NCI-H1048 (cell line): ENCODE measurements at places on chromosomes 1 and 21.

GRCh38 chr1:60757485-60757884 is 324.9 kb upstream of the NFIA start:
- DNase-seq: no peak

- no peak for DNase-seq
These were observed 4.9 kb upstream of the OMA1 start for GRCh38 chr1:58551186-58552140.

DNA sequence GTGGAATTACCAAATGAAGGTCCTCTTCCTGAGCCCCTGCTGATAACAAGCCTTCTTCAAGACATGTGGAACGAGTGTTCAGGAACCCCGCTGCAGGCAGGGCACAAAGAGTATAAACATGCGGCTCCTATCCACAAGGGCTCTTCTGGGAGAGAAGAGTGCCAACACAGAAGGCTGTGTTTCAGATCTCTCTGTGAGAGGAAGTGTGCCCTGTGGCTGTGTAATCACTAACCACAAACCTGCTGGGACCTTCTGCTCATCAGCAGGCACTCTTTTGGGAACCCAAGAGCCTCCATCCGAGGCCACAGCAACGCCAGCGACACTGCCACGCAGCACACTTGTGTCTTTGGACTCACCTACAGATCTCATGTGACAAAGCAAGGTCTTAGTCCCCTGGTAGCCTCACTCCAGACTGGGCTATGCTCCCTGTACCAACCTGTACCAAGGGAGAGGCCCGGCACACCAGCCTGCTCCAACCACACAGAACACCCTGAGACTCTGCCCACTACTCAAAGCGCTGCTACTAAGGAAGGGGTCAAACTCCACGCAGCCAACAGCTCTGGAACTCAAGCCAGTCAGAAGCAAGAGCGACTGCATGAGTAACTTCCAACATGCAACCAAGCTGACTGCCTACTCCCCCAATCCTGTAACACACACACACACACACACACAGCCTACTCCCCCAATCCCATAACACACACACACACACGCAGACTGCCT is 7.8 kb downstream of the PTTG1IP start:
- no peak for DNase-seq

- DNase-seq: no peak
These were observed 6.1 kb downstream of the TNFRSF25 start for GRCh38 chr1:6459850-6460265.

DNA sequence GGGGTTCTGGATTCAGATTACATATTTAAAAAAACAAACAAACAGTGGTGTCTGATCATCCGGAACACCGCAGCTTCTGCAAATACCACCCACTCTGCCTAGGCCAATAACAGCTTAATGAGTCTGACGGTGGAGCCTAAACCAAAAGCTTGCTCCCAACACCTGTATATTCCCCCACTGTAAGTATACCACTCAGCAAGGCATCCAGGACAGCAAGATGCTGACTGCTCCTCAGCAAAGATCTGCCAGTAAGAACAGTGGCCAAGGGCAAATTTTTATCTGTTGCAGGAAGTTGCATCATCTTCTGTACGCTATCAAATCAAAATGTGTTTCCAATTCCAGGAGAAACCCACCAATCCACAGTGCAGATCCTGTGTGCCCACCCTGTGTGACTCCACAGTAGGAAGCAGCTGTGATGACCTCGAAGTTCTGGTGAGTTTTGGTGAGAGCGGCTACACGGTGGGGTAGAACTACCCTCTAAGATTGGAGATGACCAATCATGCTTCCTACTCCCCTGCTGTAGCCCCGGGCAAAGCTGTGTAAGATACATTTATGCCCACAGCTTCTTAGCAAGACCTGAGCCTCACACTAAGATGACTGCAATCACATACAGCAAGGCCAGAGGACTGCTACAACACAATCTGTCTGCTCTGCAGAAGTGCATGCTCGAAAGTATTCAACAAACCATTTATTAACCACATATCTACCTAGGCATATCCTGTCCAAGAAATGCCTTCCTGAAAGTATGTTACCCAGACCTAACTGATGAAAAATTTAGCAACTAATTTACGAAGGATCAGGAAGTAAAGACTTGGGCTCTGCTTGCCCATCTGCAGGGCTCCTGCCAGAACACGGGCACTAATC is 30.5 kb downstream of the SIPA1L2 start:
- no peak for DNase-seq

GRCh38 chr1:22197644-22198043 is 54.7 kb upstream of the WNT4 start:
- DNase-seq: no peak

DNA sequence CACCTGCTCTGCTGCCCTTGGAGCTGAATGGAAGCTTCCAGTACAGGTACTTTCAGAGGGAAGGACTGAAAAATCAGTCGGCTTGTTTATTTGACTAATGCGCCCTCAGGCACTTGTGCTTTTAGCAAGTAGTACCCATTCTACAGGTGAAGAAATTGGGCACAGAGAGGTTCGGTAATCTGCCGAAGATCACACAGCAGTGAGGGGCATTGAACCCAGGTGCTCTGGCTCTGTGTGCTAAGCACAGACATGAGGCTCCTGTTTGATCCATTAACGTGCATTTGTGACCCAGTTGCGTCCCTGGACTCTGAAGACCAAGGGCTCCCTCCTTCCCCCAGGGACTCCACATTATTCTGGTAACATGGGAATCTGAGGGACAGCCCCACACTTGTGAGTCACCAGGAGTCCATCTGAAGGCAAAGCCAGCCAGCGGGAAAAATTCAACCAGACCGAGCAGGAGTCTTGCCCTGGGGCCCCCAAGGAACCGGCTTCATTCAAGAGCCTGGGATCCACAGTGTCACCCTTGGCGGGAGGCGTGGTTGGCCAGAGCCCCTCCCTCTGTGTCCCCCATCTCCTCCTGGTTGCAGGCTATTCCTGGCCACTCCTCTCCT is 192.4 kb upstream of the ARHGEF16 start:
- DNase-seq: no peak

GRCh38 chr1:97262842-97263241 is 541.3 kb downstream of the PTBP2 start:
- DNase-seq: no peak

GRCh38 chr1:230710543-230710904 is 3.4 kb downstream of the AGT start:
- DNase-seq: no peak

- no peak for DNase-seq
These were observed 33.3 kb upstream of the COL18A1 start for GRCh38 chr21:45371655-45372054.

- no peak for DNase-seq
These were observed 543 bp upstream of the MARK1 start for GRCh38 chr1:220527279-220527907.

GRCh38 chr21:43728467-43729390 is 9.8 kb downstream of the PDXK start:
- peak; percentile 53 for DNase-seq

- no peak for DNase-seq
These were observed 12.9 kb upstream of the NES start for GRCh38 chr1:156689953-156690674.

DNA sequence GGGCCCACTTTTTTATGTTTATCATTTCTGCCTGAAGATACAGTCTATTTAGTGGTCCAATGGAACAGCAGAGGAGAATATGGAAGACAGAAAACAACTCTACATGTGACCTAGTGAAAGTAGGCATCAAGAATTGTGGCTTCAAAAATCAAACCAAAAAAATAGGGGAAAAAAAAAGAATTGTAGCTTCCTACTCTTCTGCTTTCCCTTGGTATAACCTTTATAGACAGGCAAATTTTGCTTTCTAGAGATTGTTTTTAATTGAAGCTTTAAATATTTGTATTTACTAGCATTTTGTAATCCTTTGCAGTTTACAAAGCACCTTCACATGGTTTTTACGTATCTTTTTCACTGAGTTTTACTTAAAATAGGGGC is 14.3 kb downstream of the PDIK1L start:
- no peak for DNase-seq

- no peak for DNase-seq
These were observed 45.5 kb downstream of the SNRPE start for GRCh38 chr1:203906932-203907331.

GRCh38 chr1:198701250-198701649 is 62.4 kb downstream of the PTPRC start:
- DNase-seq: no peak

DNA sequence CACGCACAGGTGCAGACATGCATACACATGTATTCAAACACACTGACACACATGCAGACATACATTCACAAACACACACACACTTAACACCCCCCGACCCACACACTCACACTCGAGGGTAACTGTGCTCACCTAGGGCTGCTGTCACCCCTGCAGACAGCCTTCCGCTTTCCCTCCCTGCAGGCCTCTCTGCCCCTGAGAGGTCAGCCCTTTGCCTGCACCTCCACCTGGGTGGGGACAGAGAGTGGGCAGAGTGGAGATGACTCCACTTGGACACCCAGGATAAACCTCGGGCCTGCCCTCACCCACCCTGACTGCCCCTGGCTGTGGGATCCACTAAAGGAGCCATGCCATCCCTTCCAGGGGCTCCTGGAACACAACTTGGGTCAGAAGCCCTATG is 264.3 kb downstream of the PTPRU start:
- no peak for DNase-seq

GRCh38 chr1:119462964-119463363 is 44.0 kb upstream of the HSD3B1 start:
- no peak for DNase-seq

DNA sequence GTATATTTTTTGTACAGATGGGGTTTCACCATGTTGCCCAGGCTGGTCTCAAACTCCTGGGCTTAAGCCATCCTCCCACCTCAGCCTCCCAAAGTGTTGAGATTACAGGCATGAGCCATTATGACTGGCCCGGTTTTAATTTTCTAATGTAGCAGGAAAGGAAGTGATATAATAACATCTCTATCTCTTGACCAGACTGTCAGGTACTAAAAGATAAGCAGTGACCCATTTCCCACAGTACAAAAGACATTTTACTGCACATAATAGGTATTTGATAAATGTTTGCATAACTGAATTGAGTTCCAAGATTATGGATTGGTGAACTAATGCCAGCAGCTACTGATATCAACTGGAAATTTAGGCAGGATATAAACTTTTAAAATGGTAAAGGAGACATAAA is 4.0 kb downstream of the NVL start:
- DNase-seq: no peak

- no peak for DNase-seq
These were observed 382.1 kb downstream of the BRINP3 start for GRCh38 chr1:190095596-190095995.

DNA sequence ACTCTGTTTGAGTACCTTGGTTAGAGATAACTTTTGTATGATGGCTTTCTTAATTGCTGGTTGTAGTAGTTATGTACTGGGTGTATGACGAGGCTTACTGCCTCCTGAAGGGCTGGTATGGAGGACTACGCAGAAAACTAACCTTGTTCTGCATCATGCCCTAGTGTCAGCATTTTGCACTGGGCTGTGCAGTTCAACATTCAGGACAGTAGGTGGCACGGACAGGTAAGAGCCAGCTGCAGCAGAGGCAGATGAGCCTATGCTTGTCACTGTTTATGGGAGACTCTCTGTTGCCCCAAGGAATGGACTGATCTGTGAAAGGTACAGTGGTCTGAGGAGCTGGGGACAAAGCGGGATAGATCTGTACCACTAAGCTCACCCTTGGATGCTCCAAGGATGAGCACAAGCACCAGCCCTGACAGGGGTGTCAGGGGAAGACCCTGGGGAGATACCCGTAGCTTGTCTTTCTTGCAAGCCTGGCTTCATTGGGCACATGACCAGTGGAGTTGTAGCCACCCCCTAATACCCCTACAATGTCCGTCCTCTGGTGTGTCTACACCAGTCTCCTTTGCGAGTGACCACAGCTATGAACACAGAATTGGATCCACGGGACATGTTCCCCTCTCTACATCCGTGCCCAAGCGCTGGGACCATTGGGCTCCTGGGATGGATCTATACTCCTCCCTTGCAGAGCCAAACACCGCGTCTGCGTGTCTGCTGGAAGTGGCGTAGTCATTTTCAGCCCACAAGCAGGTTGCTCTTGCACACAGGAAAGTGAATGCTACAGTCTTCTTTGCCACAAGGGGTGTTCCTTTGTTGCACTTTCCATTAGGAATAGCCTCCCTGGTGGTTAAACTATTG is 51.1 kb upstream of the CFHR3 start:
- DNase-seq: peak; percentile 73

GRCh38 chr1:45880930-45881329 is 77.5 kb downstream of the MAST2 start:
- no peak for DNase-seq

DNA sequence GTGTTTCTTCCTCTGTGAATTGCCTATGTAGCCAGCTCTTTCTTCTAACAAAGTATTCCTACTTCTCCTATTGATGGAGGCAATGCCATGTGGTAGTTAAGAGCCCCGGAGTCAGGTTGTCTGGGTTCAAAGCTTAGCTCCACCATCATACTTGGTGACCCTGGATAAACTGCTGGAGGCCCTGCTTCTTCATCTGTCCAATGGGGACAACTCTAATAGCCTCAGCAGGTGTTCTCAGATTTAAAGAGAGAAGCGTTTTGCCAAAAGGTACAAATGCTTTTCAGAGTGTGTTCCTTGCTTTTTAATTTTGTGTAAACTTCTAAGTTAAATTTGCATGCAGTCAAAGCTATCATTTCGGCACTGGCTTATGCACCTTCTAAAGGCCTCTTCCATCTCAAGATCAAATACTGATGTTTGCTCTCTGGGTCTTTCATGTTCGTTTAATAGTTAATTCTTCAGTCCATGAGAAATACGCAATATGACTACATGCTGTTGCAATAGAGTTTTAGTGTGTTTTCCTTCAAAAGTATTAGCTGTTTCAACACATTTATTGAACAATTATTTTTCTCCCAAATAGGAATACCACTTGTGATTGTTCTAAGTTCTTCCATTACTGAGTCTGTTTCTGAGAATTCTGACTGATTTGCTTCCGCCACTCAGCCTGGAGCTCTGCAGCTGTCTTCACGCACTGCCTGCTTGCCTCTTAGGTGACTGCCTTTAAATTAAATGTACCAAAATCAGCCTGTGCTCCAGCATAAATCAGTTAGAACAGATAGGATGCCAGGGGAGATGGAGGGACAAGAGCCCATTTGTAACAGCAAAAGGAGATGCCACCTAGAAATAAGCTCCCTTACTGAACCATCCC is 75.6 kb downstream of the CAPZB start:
- DNase-seq: no peak

- DNase-seq: no peak
These were observed 149.7 kb downstream of the LYPLAL1 start for GRCh38 chr1:219323426-219323825.
